ACHN (cell line): ENCODE measurements at places on chromosomes 1 and 21.
A peak's percentile ranks its signal among the peaks of the same experiment; 100 is the strongest.

DNA sequence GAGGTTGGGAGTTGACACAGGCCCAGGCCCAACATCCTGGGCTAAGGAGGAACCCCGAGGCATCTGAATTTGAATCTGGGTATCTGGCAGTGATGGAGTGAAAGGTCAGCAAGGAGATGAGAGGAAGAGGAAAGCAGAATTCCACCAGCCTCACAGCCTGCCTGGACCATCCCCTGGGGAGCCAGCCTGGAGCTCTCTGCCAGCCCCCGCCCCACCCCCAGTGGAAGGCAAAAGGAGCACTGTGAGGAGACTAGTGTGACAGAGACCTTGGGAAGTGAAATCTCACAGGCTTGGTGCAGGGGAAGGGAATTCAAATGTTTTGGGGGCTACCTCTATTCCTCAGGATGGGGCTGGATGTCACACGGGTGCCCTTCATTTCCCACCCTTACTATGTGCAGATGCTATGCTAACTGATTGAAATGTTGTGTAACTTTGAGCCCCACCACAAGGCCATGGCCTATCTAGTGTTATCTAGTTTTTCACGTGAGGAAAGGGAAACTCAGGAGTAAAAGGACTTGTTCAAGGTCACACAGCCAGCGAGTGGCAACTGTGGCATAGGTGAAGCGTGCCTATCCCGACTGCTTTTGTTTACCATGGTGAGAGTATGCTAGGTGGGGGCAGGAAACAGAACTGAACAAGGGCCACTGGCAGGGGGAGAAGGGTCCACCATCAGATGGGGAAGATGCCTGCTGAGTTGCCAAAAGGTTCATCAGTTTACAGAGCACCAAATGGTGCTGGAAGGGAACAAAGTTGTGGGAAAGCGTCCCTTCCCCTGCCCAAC, 29.8 kb downstream of the AHDC1 start:
- no peak for DNase-seq

DNA sequence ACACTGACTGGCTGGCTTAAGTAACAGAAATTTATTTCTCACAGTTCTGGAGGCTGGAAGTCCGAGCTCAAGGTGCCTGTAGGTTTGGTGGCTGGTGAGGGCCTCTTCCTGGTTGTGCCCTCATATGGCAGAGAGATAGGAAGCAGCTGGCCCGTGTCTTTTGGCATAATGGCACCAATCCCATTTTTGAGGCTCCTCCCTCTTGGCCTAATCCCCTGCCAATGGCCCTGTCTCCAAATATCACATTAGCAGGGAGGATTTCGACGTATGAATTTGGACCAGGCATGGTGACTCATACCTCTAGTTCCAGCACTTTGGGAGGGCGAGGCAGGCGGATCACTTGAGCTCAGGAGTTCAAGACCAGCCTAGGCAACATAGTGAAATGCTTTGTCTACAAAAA, 37.4 kb downstream of the AGPAT3 start:
- DNase-seq = no peak

GRCh38 chr1:183234660-183235476, 48.8 kb downstream of the LAMC2 start:
- peak; percentile 92 for DNase-seq

DNA sequence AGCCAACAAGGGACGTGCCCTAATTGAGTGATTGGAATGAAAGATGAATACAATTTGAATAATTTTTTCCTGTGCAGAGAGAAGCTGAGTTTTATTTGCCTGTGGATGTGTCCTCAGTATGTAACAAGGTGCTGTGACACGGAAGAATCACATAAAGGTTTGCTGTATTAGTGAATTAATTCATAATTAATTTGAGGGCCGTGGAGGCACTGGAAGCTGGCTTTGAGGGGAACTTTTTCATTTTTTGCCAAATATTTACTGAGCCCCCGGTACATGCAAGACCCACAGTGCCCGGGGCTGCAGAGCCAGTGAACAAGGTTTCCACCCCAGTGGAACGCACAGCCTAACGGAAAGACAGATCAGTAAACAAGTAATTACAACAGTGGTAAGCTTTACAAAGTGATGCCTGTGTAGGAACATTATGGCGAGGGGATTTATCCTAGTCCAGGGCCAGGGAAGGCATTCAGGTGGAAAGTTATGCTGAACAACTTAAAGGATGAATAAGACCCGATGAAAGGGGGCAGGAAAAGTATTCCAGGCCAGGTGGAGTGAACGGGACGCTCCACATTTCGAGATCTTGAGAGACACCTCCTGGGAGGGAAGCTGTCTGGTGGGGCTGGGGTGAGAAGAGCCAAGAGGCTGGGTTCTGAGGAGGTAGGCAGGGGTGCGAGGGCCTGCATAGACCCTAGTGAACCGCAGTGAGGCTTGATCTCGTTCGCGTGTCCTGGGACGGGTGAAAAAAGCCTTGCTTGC, 773 bp upstream of the RCC2 start:
- DNase-seq = no peak

DNA sequence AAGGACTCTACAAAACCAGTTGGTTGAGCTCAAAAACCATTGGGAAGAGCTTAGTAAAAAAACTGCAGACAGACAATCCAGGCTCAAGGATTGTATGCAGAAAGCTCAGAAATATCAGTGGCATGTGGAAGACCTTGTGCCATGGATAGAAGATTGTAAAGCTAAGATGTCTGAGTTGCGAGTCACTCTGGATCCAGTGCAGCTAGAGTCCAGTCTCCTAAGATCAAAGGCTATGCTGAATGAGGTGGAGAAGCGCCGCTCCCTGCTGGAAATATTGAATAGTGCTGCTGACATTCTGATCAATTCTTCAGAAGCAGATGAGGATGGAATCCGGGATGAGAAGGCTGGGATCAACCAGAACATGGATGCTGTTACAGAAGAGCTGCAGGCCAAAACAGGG, 104.0 kb upstream of the BMP8A start:
- DNase-seq = peak; percentile 86
